ENCODE measurements at places on chromosomes 4 and X. TPM values are rescaled to one million over a fixed set of nuclear protein-coding genes. Genes with fewer than 3 reads are reported as not detected.

The MAGEA12 gene
- not detected for total RNA-seq

The FSTL5 gene
- total RNA-seq, result not detected

The OTC gene
- not detected for total RNA-seq

The BRS3 gene
- total RNA-seq, result not detected

The DAPP1 gene
- total RNA-seq, result 60.6 TPM

DNA sequence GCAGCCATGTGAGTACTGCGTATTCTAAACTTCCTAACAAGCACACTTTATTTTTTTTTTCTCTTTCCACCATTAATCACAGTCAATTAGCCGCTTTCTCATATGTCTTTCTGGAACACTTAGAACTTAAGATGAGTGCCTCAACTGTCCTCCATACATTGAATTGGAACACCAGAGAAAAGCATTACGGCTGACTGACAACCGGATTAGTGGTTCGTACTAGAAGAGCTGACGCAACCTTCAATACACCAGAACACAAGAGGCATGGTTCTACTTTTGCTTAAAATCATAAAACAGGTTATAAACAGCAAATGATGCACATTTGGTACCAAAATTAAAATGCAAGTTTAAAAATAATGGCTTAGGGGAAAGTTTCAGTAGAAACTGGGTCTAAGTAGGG is 3.3 kb downstream of the TMEM47 start:
- no peak for DNase-seq

DNA sequence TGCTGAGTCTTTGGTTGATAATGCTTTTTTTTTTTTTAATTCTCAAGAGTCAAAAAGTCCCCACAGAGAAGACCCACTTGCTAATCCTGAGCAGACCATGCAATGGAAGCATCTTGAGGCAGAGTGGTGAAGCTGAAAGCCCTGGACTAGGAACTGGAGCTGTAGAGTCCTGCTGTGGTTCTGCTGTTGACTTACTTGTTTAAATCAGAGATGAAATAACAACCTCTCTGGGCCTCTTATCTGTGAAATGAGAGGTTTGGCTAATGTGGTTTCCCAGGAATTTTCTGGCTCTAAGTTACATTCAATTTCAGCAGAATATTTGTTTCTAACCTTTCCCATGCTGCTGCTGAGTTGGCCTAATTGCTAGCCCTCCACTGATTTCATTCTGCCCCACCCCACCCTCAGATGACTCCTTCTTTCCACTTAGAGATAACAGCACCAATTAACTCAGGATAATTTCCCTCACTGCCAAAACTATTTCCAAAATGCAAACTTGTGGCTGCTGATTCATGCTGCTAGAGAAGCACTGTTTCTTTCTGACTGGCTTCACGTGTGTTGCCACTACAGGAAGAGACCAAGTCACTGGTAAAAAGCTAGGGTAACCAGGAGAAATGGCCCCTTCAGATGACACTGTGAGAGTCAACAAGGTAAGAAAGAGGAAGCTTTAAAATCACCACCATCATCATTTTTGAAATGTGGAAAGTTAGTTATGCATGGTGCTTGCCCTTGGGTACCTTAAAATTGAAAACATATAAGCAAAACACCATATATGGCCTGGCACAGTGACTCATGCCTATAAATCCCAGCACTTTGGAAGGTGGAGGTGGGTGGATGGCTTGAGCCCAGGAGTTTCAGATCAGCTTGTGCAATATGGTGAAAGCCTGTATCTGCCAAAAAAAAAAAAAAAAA is 326.4 kb downstream of the DCHS2 start:
- DNase-seq, result peak; percentile 86

DNA sequence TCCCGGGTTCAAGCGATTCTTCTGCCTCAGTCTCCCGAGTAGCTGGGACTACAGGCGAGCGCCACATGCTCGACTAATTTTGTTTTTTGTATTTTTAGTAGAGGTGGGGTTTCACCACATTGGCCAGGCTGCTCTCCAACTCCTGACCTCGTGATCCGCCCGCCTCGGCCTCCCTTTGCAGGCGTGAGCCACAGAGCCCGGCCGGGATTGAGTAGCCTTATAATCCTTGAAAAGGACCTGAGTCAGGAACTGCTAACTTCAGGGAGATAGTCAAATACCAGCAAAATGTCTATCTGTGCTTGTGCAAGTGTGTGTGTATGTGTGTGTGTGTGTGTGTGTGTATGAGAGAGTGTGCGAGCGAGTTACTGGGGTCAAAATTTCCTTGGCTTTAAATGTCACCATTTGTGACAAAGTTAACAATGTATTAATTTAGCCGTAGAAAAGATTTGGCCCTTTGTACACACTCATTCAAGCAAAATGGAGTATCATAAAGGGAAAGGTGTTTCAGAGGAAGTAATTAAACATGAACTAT is 1.8 kb upstream of the KDM6A start:
- no peak for DNase-seq

DNA sequence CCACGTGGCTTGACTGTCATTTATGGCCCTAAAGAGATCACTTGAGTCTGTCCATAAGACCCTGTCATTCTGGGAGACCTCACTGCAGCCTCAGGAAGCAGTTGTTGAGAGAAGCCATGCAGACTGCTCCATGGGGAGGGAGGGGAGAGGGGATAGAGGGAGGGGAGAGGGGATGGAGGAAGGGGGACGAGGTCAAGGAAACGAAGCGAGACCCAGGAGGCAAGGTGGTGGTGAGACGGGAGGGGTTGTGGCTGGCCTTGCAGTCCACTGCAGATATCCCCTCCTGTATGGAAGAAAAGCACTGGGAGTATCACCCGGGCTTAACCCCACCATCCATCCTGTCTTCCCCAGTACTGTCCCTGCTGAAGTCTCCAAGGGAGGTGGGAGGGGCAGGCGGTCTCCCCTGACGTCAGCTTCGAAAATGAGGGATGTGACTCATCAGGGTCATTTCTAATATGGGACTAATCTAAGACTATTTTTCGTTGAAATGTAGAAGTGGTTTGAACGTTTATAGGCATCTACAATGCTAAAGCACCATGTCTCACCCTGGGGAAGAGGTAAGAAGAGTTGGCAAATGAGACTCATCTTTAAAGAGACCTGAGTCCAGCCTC is 5.6 kb downstream of the TMEM255A start:
- no peak for DNase-seq

- no peak for DNase-seq
These were observed 1.7 kb upstream of the AFP start for GRCh38 chr4:73434311-73434710.

DNA sequence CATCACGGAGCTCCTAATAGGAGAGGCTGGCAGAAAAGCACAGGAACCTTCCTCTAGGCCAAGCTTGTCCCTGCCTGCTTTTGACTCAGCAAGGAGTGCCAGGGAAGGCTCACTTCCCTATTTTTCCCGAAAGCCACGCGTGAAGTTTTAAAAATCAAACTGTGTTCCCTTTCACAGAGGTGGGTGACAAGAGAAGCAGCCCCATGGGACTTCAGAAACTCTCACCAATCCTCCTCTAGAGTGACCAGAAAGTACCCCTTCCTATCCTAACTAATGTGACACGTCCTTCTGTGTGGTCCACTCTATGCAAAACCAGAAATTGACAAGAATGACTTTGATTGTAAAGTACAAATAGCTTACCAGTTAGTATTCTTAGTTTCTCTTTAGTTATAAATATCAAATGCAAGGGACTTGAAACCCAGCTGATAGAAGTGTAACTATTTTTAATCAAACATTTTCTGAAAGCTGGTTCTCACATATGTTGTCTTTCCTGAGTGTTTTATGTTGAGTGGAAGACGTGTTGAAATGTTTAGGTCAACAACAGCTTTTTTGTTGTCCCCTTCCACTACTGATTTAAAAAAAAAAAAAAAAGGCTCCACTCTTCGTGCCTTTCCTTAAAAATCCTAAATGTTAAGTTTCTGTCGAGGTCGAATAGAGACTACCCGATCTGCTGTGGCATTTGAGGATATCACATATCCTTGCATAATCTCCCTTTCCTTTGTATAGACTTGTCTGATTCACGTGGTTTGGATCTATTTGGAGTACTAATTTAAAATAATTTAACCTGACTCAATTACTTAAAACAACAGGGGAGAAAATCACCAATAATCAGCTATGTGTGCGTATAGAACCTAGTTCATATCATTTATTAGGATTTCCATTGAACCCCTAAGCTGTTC is 42.1 kb downstream of the NFKB1 start:
- no peak for DNase-seq

DNA sequence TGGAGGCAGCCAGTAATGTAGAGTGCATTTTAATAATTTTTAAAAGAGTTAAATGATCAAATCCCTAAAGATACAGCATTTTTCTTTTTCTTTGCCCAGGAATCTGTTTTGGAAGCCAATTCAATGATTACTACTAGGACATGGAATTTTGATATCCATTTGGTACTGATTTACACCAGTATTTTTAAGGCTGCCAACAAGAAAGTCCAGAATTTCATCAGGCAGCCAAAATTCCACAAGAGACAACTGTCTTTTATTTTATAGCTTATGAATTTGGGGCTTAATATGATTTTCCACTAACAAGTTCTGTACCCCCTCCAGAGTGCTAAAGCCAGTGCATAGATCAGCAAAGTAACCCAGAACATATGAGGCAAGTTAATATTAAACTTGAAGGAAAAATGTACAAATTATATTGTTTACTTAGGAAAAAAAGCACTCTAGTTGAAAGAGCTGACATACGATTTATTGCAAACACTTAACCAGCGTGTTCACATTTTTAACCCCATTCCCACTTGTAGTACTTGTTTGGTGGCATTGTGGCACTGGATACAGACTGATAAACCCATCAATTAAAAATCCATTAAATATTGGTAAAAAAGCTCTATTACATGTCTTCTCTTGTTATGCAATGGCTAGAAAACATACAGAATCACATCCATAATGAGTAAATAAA is 259.7 kb downstream of the DCHS2 start:
- no peak for DNase-seq

DNA sequence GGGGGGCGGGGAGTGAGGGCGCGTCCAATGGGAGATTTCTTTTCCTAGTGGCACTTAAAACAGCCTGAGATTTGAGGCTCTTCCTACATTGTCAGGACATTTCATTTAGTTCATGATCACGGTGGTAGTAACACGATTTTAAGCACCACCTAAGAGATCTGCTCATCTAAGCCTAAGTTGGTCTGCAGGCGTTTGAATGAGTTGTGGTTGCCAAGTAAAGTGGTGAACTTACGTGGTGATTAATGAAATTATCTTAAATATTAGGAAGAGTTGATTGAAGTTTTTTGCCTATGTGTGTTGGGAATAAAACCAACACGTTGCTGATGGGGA is 1.1 kb downstream of the HTT start:
- DNase-seq, result no peak

All from foreskin keratinocyte (primary cell).